ENCODE measurements at places on chromosomes 7 and 10.

DNA sequence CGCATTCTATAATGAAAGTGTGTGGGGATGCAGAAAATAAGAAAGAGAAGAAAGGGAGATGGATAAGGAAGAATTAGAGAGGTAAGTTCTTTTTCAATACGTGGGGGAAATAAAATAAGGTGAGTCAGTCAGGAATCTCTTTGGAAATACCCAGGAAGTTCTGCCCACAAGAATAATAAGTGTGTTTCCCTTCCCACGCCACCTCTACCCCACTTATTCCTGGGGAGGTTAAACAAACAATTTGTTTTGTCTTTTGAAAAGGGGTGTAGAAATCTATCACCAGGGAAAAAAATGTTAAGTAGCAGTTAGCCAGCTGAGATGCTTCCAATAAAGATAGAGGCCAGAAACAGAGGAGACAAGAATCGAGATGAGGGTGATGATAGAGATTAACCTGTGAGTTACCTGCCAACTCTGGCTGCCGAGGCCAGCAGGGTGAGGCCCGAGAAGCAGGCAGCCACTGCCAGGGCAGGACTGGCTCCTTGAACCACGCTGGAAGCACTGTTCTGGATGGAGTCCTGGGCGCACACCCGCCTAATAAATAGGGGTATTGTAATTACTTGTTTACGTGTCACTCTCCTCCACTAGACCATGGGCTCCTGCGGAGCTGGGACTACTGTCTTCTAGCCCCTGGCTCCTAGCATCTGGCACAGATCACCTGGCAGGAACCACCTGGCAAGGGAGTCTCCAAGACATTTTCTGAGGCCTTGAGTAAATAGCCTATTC is 191.3 kb downstream of the FGFR2 start:
- DNase-seq = no peak

- DNase-seq = no peak
Measured at GRCh38 chr7:120441850-120442249, 168.9 kb downstream of the KCND2 start.

GRCh38 chr10:68166871-68167585 is 57.7 kb downstream of the MYPN start:
- DNase-seq = no peak

DNA sequence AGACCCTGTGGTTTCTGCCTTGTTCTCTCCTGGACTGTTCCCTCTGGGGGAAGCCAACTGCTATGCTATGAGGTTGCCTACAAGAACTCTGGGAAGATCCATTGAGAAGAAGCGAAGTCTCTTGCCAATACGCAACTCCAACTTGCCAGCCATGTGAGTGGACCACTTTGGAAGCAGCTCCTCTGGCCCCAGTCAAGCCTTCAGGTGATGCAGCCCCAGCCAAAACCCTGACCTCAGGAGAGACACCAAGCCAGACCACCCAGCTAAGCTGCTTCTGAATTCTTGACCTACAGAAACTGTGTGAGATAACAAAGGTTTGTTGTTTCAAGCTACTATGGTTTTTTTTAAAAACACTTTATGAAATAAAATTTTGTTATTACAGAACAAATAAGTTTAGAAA is 20.2 kb upstream of the MYL7 start:
- no peak for DNase-seq

GRCh38 chr7:36775061-36775620 is 50.8 kb upstream of the AOAH start:
- DNase-seq = peak; percentile 7

GRCh38 chr7:129376076-129376777 is 58.0 kb upstream of the STRIP2 start:
- no peak for DNase-seq

DNA sequence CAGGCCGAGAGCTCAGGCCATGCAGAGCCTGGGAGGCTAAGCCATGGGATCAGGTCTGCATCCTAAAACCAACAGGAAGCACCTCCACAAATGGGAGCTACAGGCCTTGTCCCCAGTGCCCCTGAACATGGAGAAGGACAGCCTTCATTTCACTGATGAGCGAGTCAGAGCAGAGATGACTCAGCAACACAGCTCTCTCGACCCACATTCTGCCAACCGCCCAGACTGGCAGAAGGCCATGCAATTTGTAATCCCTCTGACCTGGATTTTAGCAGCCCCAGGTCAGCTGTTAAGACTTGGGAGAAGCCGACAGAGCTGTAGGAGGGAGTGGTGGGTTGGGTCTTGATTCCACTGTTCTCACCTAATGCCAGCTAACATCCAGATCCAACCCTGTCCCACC is 25.5 kb downstream of the VOPP1 start:
- DNase-seq = no peak

GRCh38 chr7:135706038-135706742 is 21.8 kb downstream of the SLC13A4 start:
- DNase-seq = no peak

DNA sequence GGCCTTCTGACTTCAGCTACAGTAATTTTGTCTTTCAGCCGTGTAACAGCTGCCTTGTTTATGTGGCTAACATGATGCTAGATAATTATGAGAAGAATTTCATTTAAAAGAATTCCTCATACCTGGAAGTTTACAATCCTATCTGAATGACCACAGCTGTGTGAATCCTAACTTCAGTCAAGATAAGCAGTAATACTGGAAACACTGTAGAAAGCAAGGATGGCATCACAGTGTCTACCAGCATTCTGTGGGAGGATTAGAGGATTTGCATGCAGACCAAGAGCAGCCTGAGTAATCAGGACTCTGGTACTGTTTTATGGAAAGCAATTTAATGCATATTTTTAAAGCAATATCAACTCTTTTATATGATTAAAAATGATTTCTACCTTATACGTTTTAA is 282.4 kb downstream of the EXOC4 start:
- no peak for DNase-seq

DNA sequence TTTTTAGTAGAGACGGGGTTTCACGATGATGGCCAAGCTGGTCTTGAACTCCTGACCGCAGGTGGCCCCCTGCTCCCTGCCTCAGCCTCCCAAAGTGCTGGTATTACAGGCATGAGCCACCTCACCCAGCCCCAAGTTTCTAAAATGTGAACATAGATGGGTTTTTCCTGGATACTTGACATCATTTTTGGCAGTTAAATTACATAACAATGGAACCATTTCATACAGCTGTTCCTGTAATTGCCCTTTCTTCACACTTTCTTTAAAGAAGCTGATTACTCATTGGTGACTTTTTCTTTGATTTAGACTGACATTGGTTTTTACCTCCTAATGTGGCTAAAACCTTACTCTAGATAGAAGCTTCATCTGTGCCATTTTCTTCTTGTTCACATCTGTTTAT is 5.9 kb downstream of the ZKSCAN1 start:
- DNase-seq = no peak
